ENCODE measurements at places on chromosomes 12 and 14.
A peak's percentile ranks its signal among the peaks of the same experiment; 100 is the strongest.

DNA sequence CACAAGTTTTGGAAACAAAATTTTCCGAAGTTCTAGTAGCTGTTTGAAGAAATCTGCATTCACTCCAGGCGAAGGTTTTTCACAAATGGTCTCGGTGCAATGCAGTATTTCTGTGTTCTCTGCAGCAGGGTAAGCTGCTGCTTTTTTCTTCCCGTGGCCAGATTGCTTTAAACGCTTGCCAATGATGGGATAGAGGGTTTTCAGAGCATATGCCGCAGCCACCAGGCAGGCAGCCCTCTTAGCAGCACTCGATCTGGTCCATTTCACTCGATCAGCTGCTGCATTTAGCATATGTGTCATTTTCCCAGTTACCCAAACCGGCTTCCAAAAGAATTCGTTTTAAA, 315 bp downstream of the ABCD2 start:
- no peak for DNase-seq

DNA sequence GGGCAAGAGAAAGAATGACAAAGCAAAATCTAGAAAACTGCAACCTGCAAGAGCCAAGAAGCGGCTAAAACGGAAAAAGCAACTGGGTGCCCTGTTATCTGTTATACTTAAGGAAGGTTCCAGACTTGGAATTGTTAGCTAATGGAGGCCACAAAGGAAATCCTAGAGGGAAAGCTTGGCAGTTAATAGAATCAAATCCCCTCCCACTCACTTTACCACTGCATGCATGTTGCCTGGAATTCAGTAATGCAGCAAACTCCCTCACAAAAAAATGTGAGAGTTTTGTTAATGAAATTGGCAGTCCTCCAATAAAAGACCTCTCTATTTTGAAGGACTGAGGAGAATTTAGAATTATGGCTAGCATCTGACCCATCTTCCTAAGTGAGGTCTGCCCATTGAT, 164.2 kb upstream of the SOX5 start:
- DNase-seq: no peak

DNA sequence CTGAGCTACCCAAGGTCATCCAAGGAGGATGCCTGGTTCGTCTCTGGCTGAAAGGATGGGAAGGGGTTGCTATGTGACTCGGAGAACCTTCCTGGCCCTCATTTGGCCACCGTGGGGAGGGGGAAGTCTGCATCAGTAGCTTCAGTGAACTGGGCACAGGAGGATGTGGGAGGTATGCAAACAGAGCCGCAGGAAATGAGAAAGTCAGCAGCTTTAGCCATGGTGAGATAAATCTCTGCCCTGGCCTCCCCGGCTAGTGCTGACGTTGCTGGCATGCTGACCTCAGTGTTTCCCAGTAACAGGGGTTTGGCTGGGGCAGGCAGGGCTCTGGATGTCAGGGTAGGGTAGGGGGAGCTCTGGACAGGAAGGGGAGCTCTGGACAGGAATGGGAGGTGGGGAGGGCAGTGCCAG, 2.3 kb upstream of the CEBPE start:
- no peak for DNase-seq

DNA sequence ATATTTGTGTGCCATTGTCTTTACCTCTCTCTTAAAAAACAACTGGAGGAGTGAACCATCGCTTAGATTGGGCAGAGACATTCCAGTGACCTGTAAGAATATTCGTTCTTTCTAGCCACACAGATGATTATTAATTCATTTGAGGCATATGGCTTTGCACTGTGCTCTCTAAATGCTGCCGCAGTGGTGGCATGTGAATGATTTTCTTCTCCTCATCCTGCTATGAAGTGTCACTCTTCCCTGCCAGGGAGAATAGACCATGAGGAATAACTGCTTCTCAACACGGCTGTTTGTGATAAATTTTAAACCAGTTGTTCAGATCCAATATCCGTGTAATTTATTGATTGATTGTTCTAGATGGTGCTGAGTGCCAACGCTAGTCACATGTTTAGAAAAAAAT, 225.3 kb downstream of the CNTN1 start:
- DNase-seq: no peak

- peak; percentile 75 for DNase-seq
Observed at GRCh38 chr14:90671382-90672234, 144.6 kb downstream of the TTC7B start.

GRCh38 chr14:101478096-101478495, 83.2 kb upstream of the DIO3 start:
- DNase-seq: no peak

DNA sequence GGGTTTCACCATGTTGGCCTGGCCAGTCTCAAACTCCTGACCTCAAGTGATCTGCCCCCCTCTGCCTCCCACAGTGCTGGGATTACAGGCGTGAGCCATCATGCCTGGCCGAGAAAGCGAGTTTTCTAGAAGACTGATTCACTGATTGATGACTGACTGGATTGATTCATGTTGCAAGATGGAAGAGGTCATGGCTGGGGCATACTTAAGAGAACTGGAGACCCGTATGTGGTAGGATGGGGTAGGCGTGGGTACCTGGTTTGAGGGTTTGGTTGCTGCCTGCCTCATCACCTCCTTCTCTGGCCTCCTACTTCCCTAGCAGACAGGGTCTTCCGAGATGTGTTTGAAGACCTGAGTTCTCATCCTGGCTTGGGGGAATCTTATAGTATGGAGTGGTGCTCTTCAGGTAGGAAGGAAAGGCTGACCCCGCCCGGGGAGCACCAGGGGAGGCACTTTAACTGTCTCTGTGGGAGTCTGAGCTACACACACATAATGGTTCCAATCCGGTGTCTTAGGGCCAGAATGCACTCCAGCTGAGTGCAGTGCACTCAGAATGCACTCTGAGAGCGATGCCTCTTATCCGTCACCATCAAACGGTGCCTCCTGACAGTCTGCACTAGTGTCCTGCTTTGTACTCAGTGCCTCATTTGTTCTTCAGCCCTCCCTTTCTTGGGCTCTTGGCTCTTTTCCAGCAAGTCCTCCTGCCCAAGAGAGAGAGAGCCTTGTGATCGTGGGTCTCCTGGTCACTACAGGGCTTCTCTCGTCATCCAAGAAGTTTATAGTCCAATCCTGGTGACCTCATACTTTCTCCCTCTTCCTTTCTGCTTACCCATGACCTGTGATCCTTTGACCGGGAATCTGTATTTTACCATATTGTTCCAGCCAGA, 19.7 kb downstream of the PLEKHG3 start:
- DNase-seq: peak; percentile 26

DNA sequence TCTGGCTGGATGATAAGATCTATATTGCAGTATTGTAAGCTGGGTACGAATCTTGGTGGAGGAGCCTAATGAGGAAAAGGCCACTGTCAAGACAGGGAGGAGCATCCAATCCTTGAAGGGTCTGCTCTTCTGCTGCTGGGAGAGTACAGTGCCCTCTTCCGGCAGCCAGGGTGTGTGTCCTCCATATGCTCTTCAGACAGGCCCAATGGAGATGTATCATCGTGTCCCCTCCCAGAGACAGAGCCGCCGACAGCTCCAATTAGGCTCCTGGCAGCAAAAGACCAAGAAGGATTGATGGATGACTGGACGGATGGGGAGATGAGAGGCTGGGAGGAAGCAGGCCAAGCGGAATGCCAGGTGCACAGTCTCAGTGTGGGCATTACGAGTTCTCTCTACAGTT, 51.6 kb upstream of the PIWIL1 start:
- no peak for DNase-seq

GRCh38 chr14:56494167-56494566, 85.4 kb upstream of the TMEM260 start:
- no peak for DNase-seq

Data from MV-4-11 (cell line).